ENCODE measurements at places on chromosomes 1 and 21. TPM values are rescaled to one million over a fixed set of nuclear protein-coding genes. Genes with fewer than 3 reads are reported as not detected.

OR2T11 gene
- not detected for total RNA-seq

IL19 gene
- total RNA-seq, result not detected

SHISAL2A gene
- total RNA-seq, result 0.45 TPM

RXFP4 gene
- 5.6 TPM for total RNA-seq

LDLRAD1 gene
- total RNA-seq, result not detected

ERICH3 gene
- 0.11 TPM for total RNA-seq

SPAG17 gene
- total RNA-seq, result not detected

FMOD gene
- 25.2 TPM for total RNA-seq

SLC26A9 gene
- not detected for total RNA-seq

IQCC gene
- total RNA-seq, result 1.8 TPM

LMX1A gene
- total RNA-seq, result 0.64 TPM

ETV3L gene
- not detected for total RNA-seq

FAM151A gene
- 4.5 TPM for total RNA-seq

OR10J4 gene
- not detected for total RNA-seq

LHX8 gene
- total RNA-seq, result not detected

AMY1C gene
- total RNA-seq, result not detected

ARV1 gene
- 23.4 TPM for total RNA-seq

FMO1 gene
- total RNA-seq, result 0.21 TPM

ACKR1 gene
- total RNA-seq, result 16.9 TPM

LCE3A gene
- total RNA-seq, result not detected

S100A5 gene
- not detected for total RNA-seq

Data from left colon (tissue), 2 donors.